C1 segment of cervical spinal cord (tissue), 14 donors: ENCODE measurements at places on chromosomes 7 and 10.

DNA sequence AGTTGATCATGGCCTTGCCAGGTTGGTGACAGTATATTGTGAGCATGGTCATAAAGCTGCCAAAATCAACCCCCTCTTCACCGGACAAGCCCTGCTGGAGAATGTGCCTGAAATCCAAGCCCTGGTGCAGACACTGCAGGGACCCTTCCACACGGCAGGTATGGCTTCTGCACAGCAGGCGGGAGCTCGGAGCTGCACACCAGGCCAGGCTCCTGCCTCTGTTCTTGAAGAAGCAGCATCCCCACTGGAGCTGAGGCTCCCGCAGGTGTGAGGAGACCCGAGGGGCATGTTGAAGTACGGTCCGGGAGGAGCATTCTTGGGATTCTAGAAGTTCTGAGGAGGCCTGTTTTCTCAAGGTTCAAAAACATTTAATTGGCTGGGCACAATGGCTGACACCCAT is 12.7 kb downstream of the DHTKD1 start:
- DNase-seq = no peak

GRCh38 chr10:45450866-45451265 is 76.8 kb downstream of the ALOX5 start:
- DNase-seq = no peak

DNA sequence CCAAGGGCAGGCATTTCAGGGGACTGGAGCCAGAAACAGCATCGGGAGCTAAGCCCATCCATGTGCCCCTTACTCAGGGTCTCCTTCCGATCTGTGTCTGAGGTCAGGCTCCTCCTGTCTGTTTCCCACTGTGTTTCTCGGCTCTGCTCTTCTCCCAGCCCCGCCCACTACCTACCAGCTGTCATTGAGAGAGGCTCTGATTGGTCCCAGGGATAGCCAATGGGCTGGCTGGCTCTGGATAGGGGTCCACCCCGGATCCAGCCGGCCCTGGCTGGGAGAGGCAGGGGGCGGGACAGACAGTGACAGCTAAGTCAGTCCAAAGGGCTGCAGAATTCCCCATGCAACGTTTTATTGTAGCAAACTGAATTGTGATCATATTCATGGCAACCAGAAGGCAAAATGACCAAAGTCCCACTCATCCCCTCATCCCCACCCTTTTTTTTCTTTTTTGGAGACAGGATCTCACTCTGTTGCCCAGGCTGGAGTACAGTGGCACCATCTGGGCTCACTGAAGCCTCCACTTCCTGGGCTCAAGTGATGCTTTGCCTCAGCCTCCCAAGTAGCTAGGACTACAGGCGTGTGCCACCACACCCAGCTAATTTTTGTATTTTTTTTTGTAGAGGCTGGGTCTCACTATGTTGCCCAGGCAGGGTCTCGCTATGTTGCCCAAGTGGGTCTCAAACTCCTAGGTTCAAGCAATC is 76.3 kb downstream of the CLIP2 start:
- peak; percentile 45 for DNase-seq

DNA sequence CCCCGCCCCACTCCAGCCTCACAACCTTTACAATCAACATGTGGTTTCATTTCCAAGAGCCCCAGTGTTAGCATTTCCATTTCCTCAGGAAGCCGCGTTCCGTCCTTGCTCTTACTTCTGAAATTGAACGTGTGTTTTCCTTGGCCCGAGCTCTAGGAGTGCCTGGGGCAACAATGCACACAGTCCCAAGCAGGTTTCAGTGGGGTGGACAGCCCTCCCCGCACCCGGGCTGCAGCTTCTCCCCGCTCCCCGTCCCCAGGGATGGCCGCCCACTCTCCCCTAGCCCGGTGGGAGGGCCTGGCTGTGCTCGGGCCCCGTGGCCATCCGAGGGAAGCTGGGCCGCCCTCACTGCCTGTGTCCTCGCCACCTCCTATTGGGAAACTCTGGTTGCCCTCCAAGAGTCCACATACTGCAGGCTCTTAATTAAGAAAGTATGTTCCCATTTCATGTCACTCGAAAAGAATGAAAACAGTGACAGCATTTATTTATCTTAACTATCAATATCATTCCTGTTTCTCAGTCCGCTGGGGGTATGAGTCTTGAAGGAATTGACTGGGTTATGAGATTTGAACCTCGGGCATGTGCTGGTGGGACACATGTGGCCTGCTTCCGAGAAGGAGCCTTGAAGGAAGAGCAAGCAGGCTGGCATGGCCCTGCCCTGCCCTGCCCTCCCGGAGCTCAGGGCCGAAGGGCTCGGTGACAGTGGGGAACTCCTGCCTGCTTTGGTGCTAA is 163.8 kb downstream of the GRK5 start:
- DNase-seq = no peak

DNA sequence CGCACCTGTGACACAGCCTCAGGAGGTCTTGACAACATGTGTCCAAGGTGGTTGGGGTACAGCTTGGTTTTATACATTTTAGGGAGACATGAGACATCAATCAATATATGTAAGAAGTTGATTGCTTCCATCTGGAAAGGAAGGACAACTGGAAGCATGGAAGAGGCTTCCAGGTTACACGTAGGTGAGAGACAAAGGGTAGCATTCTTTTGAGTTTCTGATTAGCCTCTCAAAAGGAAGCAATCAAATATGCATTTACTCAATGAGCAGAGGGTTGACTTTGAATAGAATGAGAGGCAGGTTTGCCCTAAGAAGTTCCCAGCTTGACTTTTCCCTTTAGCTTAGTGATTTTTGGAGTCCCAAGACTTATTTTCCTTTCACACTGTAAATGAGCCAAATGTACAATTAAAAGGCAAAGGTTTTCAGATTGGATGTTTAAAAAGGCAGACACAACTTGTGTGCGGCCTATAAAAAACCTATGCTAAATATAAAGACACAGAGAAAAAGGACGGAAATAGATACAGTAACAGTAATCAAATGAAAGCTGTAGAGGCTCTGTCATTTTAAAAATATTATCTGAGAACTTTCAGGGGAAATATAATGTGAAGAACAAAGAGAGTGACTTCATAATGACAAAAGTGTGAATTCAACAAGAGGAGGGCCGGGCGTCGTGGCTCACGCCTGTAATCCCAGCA is 65.7 kb upstream of the LANCL2 start:
- no peak for DNase-seq

GRCh38 chr10:21379143-21379542 is 146.3 kb downstream of the SKIDA1 start:
- DNase-seq = no peak

DNA sequence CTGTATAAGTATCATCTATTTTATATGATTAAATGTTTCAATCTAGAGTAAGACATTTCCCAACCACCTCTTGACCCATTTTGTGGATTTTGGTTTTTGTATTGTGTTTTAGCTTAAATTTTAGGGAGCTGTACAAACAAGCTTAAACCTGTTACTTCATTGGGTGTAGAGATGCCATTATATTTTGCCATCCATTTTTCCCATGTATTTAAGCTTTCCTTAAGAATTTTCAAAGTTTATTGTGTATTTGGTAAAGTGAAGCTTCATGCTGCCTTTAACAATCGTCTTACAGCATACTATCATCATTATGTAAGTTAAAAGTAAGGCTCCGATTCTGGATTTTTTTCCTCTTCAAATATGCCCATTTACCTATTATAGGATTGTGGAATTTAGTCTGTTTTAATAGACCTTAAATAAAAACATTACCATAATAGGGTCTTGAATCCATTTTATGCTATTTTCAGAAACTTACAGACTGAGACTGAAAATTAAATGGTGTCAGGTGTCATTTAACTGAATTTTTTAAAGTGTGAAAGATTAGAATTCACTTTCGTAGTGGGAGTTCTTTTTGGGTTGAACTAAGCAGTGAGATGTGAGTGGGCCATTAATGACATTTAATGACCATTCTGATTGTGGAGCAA is 2.2 kb downstream of the KMT2E start:
- DNase-seq = no peak

DNA sequence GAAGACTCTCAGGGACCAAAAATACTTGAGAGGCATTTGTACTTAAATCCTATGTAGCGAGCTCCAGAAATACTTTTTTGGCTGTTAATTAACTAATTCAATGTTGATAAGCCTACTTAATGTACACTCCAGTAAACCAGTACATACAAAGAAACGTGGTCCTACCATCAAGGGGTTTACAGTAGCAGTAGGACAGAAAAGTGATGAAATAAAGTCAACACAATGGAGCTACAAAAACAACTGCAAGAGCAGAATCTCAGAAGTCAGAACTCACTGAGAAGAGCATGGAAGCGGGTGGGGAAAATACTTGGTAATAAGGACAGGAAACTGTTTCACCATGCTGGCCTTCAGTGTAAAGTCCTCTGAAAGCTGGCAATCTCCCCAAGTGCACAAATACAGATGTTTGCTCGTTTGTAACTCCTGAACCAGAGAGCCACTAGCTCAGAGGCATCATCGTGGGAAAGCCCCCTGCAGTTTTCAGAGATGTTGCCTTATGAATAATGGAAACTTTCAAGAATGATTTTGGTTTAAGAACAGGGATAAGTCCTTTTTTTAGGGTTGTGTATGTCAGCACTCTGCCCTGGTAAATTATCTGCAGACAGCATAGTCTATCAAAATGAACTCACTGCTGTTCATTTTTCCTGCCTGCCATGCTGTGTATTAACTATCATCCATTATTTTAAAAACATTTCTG is 233.2 kb downstream of the SORCS1 start:
- DNase-seq = no peak

DNA sequence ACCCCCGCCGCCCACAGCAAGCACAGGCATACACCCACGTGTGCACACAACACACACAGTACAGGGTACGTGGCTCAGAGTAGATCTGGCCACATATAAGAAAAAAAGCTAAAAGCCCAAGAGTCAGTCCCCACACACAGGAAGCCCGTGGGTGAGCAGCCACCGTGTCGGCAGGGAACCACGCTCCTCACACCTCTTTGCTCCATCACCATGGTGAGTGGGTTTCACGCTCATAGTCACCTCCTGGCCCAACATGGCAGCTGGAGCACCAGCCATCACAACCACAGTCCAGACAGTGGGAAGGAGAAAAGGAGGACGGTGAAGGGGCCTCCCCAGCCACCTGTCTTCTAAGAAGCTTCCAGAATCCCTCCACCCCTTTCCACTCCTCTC is 76.0 kb upstream of the PDGFA start:
- no peak for DNase-seq

GRCh38 chr7:84251277-84251781 is 56.7 kb upstream of the SEMA3A start:
- no peak for DNase-seq

- no peak for DNase-seq
These were observed at the start of gene AMPH for GRCh38 chr7:38630720-38631673. TSS of gene AMPH (minus strand) at chr7:38631373. CDS start at chr7:38631351, 22 bp downstream.

- DNase-seq = no peak
These were observed 35.8 kb downstream of the CRCP start for GRCh38 chr7:66150471-66150870.

DNA sequence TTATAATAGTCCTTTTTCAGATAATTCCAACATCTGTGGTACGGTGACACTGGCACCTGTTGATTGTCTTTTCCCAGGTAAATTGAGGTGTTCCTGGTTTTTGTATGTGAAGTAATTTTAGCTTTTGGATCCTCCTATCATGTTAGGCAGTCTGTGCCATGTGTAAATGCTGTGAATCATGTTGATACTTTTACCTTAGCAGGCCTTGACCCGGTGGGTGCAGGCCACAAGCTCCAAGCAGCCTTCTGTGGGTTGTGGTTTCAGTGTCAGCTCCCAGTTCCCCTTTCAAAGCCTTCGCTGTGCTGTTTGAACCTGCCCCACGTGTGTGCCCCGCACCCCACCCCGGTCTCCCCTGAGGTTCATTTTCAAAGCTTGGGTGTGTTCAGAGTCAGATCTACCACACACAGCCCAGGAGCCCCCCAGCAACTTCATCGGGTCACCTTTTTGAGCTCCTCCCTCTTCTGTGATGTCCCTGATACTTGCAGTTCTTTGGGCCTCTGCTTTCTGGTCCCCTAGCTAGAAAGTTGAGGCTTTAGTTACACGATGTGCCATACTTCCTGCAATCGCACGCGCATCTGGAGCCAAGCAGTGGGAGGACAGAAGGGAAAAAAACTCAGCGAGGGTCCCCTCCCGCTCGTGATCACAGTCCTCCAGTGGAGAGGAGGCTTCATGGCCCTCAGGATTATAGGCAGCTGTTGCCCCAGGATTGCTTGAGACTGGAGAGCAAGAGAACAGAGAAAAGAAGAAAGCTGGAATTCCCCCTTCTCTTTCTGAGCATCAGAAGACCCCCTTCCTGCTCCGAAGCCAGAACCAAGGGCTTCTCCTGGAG is 8.7 kb upstream of the BHLHA15 start:
- DNase-seq = no peak

GRCh38 chr7:146725520-146725919 is 608.9 kb downstream of the CNTNAP2 start:
- no peak for DNase-seq

DNA sequence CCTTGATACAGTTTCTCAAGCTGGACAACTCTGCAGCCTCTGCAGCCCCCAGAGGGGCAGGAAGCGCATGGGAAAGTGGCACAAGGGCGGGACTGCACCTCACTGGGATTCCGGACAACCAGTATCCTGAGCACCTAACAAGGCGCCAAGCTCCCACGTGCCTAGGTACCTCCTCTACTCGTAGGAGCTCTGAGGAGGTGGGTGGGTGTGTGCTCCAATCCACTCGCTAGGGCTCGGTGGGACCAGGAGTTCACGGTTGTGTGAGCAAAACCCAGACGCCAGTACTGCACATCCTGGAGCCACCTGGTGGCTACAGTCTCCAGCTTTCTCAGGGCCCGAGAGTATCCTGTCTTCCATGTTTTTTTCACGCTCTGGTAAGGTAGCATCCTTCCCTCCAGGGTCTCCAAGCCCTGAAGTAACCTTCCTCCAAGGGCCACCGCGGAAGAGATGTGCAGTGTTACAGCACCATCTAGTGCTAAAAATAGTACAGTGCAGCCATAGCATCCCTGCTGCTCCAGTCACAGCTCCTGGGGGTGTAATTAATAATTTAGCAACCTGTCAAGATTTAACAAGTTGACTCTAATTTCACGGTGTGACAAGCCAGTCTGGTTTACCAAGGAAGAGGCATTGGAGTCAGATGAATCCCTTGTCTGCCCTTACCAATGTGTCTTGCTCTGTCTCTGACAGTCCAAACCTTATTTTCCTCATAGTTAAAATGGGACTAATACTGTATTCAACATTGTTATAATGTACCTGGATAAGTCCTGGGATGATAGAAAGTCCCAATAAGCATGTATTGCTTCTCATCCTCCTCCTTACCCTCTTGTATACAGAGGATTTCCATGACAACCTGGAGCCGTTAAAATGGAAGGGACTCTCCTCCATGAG is 70.4 kb downstream of the HERPUD2 start:
- DNase-seq = no peak

- DNase-seq = no peak
These were observed 721.7 kb upstream of the GALNT17 start for GRCh38 chr7:70410134-70410750.

- DNase-seq = no peak
These were observed 34.0 kb upstream of the CNPY1 start for GRCh38 chr7:155580367-155580766.

GRCh38 chr7:2985866-2986265 is 57.8 kb downstream of the CARD11 start:
- no peak for DNase-seq

- no peak for DNase-seq
These were observed 305.3 kb upstream of the NFE2L3 start for GRCh38 chr7:25846722-25847121.

- no peak for DNase-seq
These were observed 49.5 kb downstream of the SMURF1 start for GRCh38 chr7:99094401-99094800.
